ENCODE measurements at places on chromosomes 3 and 15.

GRCh38 chr15:82830427-82831173 is 21.2 kb downstream of the WHAMM start:
- DNase-seq, result no peak

- DNase-seq, result no peak
These were observed 18.3 kb upstream of the APEH start for GRCh38 chr3:49655731-49656285.

- peak; percentile 45 for DNase-seq
These were observed 399.1 kb upstream of the TBL1XR1 start for GRCh38 chr3:177596248-177596815.

- no peak for DNase-seq
These were observed 8.0 kb downstream of the FBLN2 start for GRCh38 chr3:13556917-13557316.

DNA sequence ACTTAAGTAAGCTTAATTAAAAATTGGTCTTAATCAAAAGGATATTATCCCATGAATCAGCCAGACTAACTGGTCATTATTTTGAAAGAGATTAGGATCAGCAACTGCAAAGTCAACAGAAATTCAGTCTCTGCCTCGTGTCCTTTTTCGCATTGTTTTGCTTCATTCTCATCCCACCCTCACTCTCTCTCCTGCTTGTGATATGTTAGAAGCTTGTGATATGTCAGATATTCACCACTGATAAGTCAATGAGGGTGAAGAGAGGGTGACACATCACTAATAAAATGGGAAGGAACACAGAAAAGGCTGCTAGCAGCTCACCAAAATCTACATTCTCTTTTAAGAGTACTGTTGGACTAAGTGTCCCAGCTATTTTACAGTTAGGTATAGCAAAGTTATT is 146.1 kb downstream of the SUCNR1 start:
- peak; percentile 12 for DNase-seq

GRCh38 chr15:78204351-78205309 is 29.7 kb downstream of the ACSBG1 start:
- DNase-seq, result no peak

DNA sequence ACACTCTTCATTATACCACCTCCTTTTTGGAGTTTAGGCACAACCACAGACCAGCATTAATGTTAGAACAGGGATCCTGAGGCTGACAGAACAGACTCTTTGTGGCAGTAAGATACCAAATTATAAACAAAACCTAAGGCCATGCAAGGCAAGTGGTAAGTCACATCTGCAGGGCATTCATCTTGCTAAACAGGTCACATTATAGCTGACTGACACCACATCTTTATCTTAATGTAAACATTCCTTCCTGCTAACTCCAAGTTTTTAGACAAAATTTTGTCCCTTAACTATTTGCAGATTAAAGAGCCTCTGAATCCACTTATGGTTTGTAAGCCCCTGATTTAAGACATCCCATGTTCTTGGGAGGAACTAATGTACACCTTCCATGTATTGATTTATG is 500.6 kb downstream of the PYDC2 start:
- no peak for DNase-seq

GRCh38 chr3:37505415-37505814 is 331.0 kb upstream of the LRRFIP2 start:
- DNase-seq, result no peak

- peak; percentile 1 for DNase-seq
These were observed 134.3 kb downstream of the CGGBP1 start for GRCh38 chr3:87924485-87924884.

- no peak for DNase-seq
These were observed 109.4 kb downstream of the KLHL25 start for GRCh38 chr15:85685356-85685755.

- DNase-seq, result no peak
These were observed 571.9 kb upstream of the CBLB start for GRCh38 chr3:106440672-106441071.

DNA sequence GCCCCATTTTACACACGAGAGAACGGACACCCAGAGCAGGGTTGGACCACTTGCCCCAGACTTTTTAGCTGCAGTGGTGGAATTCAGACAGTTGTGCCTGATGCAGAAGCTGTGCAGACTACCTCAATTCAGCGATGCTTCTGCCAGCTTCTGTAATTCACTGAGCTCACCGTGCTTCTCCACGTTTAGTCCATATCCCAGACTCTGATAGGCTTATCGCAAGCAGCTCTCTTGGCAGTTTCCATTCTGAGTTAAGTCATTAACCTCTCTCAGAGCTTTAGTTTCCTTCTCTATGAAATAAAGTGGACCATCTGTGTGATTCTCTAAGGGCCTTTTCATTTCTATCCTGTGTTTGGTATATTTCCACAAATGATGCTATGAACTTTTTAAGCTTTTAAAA is 37.1 kb downstream of the ABHD17C start:
- no peak for DNase-seq

- no peak for DNase-seq
These were observed 25.8 kb downstream of the LRRK1 start for GRCh38 chr15:100944986-100945385.

DNA sequence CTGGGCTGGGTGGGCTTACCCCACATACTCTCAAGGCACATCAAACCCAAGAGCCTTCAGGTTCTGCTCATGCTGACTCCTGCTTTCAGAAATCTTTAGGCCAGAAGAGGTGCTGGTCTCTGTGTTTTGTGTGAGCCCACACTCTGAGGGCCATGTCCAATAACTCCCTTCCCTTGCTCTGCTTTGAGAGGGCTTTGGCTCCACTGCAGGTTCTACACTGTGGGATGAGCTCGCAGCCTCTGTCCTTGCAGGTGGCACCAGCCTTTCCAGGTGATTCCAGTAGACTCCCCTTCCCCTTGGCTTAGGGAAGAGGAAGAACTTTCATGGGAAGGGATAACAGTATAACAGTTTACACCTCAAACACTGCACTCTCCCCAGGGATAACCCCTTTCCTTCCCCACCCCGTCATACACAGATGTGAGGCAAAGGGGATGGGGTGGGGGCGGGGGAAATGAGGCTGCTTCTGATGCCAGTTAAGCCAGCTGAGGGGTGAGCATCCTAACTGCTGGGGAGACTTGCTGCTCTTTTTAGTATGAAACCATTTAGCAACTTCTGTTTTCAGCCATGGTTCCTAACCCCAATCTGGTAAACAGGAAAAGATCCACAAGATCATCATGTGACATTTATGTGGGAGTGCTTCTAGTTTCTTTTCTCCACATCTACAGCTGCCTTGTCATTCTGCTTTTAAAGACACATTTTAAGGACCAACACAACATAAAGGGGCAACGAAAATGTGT is 262.4 kb downstream of the SLC9A9 start:
- no peak for DNase-seq

- no peak for DNase-seq
These were observed 1635.5 kb downstream of the OTOL1 start for GRCh38 chr3:163132111-163132510.

DNA sequence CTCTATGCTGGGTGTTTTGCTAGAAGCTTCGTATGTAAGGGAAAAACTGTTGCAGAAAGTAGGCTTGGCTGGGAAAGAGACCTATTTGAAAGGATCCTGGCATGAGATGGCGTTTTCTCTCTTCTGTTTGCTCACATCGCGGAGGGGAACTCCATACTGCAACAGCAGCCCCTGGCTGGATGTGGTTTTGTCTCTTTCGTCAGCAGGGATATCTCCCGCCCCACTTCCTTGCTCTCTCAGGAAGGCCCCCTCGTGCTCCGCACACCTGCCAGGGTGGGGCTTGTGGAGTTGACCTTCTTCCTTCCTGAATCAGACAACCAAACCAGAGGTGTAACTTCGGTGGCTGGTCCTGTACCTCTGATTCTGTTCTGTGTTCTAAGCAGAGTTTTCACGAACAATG is 26.4 kb upstream of the MYZAP start:
- no peak for DNase-seq

- no peak for DNase-seq
These were observed 879.9 kb downstream of the TUSC7 start for GRCh38 chr3:117589454-117589853.

- DNase-seq, result peak; percentile 87
These were observed 60.0 kb upstream of the DCBLD2 start for GRCh38 chr3:98961161-98962155.

DNA sequence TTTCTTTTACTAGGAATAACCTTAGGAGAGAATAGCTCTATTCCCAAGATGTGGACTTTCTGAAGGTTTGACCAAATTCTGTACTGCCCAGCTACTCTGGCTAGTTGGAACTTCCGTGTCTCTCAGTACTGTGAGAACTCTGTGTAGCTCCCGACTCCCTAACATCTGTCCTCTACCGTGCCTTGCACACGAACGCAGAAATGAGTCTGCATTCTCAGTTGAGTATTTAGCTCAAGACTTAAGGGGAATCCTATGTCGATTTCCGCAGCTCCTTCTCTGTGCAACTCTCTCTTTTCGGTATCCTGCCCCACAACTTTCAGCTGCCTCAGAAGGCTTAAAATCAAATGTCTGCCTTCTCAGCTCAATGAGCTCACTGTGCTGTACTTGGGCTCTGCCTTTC is 86.7 kb upstream of the EPHB3 start:
- no peak for DNase-seq

- peak; percentile 68 for DNase-seq
These were observed 19.7 kb upstream of the ANO10 start for GRCh38 chr3:43641306-43642114.

DNA sequence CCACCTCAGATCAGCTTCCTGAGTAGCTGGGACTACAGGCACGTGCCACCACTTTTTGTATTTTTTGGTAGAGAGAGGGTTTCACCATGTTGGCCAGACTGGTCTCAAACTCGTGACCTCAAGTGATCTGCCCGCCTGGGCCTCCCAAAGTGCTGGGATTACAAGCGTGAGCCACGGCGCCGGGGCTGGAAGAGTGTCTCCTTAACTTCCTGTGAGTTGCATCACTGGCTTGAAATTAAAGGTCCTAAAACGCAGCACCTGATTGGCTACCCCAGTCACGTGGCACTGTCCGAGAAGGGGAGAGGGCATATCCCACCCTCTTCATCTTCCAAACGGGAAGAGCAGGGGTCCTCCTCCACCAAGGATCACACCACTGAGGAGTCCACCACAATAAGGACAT is 5.5 kb upstream of the FAM174B start:
- DNase-seq, result no peak

- no peak for DNase-seq
These were observed 695.7 kb upstream of the NECTIN3 start for GRCh38 chr3:110375751-110376518.

GRCh38 chr15:74555192-74555591 is 14.2 kb downstream of the ARID3B start:
- no peak for DNase-seq

GRCh38 chr15:89101302-89102193 is 13.3 kb downstream of the ABHD2 start:
- peak; percentile 97 for DNase-seq

DNA sequence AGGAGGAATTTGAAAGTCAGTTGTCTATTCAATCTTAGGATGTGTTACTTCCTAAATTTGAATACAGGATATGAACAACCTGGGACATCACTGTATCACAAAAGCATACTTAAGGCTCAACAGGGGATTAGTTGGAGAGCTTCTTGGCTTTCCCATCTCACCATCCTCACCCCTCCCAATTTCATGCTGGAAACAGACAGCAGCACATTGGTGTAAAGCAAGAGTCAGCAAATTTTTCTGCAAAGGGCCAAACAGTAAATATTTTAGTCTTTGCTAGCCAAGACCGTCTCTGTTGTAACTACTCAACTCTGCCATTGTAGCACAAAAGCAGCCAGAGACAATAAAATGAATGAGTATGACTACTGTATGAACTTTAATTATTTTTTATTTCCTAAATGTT is 94.9 kb downstream of the ERC2 start:
- no peak for DNase-seq

GRCh38 chr15:47708161-47708980 is 8.9 kb upstream of the SEMA6D start:
- no peak for DNase-seq

DNA sequence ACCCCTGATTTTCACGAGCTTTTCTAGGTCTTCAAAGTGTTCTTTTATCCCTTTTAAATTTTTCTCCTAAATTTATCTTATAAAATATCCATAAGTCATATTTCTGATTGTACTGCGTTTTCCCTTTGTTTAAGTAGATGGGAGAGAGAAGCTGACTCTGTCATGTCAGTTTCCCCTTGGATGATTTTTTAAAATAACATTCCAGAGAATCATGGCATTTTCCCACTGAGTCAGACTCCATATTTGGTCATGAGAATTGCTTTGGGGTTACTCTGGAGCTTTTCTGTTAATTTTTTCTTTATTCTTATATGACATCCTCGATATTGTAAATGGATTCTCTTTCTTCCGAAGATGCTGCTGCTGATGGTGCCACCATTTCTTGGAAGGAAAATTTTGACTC is 28.6 kb upstream of the UMPS start:
- peak; percentile 78 for DNase-seq

GRCh38 chr15:86183596-86184491 is 104.2 kb downstream of the AGBL1 start:
- no peak for DNase-seq

DNA sequence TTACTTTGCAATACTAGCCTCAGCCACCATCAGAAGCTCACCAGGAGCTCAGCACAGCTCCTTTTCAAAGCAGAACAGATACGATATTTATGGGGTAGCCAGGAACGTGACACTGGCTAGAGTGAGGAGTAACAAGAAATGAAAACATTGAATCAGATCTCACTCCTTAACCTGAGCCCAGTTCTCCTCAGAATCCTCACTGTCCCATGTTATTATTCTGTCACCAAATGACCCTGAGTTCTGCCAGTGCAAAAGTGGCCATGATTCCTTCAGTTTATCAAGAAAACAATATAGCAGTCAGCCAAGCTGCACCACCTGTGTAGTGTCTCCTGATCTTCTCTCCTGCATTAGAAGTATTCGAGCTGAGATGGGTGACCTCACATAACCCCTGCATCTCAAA is 956.7 kb downstream of the TUSC7 start:
- DNase-seq, result no peak

- DNase-seq, result no peak
These were observed 664.6 kb downstream of the AGBL1 start for GRCh38 chr15:86744198-86744780.

GRCh38 chr3:72814308-72814707 is 33.9 kb downstream of the SHQ1 start:
- no peak for DNase-seq

GRCh38 chr3:189049458-189050236 is 122.1 kb upstream of the TPRG1 start:
- no peak for DNase-seq

DNA sequence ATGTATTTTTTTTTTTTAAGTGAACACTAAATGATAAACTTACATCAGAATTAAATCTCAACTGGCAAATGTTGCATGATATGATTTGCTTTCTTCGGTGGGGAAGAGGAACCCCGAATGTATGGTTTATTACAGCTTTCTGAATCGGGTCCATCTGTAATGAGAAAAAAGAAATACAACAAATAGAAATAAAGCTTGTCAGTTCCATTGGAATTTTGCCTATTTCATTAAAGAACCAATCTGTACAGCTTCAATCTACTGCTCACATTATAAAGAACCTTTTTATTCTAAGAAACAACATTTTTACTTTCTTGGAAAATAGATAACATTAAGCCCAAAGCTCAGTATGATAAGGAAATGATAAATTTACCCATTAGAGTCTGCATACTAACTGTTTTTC is 186.5 kb downstream of the ZNF385D start:
- no peak for DNase-seq

GRCh38 chr15:35669432-35670045 is 123.6 kb upstream of the DPH6 start:
- DNase-seq, result peak; percentile 22
